Right kidney (tissue), 9 donors: ENCODE measurements at places on chromosomes 13 and 19.

- no peak for DNase-seq
These were observed 2.8 kb downstream of the ACP5 start for GRCh38 chr19:11574689-11575088.

DNA sequence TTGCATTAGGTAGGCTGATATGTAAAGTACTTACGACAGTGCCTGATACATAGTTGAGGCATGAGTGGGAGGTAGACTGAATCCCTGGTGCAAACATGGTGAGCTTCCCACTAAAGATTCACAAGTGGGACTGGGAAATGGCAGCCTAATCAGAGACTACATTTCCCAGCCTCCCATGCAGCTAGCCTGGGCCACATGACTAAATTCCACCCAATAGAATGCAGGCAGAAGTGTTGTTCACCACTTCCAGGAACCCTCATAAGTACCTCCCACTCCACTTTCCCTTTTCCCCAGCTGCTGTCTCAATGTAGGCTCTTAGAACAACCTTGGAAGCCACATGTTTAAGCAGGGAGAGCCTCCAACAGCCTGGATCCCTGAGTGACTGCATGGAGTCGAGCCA is 104.9 kb downstream of the CACNA1A start:
- no peak for DNase-seq

DNA sequence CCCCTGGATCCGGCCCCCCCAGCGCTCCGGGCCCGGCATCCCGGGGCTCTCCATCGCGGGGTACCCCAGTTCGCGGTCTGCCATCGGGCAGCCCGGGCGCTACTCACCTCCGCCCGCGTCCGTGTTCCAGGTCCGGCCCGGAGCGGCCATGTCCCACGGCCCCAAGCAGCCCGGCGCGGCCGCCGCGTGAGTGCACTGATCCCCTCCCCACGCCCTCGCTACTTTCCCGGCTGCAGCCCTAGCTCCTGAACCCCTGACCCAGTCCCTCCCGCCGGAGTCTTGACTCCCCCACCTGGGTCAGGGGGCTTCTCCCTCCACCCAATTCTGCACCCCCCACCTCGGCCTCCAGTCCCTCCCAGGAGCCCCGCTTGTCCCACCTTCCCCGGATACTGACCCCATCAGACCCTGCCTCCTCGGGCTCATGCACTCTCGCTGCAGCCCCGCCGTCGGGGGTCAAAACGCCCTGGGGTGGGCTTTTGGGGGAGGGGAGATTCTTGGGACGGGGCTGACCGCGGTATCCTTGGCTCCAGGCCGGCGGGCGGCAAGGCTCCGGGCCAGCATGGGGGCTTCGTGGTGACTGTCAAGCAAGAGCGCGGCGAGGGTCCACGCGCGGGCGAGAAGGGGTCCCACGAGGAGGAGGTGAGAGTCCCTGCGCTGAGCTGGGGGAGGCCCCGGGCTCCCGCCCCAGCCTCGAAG is 566 bp downstream of the HMG20B start:
- DNase-seq = peak; percentile 69

DNA sequence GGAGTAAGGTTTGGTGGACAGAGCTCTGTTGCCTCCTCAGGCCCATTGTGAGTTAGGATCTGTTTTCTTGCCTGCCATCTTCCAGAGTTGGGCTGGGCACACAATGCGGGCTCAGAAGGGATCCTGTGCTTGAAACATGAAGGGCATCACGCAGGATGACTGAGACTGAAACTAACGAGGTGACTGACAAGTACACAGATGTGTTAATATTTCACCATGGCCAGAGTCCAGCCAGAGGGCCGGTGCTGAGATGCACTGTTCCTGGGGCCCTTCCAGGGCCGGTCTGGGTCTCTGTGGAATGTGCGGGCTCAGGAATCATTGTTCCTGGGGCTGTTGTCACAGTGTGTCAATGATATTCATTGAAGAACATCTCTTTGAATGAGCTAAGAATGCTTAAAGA is 163.7 kb downstream of the URI1 start:
- no peak for DNase-seq

GRCh38 chr19:55580628-55581144 is at the start of gene ZNF579:
TSS of gene ZNF579 (minus strand) at chr19:55580848. CDS start at chr19:55579639, 1,209 bp downstream.
- peak; percentile 59 for DNase-seq

DNA sequence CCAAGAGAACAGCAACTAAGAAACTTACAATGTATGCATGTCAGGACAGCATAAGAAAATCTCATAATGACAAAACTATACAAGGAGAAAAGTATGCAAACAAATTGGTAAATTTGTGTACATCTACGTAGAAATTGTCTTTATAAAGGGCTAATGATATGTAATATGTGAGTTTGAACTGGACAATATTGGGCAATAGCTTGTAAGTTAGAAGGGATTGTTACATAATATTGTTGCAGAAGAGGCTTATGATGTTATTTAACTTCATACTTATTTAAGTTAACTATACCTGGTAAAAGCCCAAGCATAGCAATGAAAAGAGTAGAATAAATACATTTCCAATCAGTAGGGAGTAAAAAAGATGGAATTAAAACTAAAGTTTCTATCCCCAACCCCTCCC is 134.0 kb downstream of the MAB21L1 start:
- DNase-seq = no peak

DNA sequence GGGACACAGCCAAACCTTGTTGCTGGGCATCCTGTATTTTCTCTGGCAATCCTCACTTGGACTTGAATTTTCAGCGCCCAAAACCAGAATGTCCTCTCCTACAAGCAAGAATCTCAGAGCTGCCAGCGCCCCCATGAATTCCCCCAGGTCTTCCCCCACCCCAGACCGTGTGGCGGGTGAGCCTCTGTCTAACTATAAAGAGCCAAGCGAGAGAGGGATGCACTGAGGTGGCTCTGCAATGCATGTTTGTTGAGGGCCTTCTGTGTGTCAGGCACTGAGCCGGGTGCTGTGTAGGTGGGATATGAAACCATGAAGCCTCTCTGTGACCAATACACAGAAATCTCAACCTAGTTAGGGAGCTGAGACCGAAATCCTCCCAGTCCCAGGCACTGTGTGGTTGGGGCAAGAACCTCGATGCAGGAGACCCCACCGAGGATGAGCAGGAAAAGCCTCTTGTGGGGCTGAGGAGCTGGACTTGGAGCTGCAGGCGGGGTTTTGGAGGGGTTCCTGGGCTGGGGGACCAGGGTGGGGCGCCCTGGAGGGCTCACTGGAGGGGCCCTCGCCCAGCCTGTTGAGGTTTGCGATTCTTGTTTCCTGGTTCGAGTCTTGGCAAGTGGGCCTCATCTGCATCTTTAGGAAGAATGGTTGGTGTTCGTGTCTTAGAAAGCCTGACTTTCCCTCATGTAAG is 12.4 kb upstream of the PROZ start:
- no peak for DNase-seq

GRCh38 chr19:4365341-4365740 is 22.0 kb downstream of the MPND start:
- no peak for DNase-seq

- DNase-seq = no peak
These were observed 109.3 kb downstream of the KDM4B start for GRCh38 chr19:5078182-5078581.

- DNase-seq = peak; percentile 20
These were observed 1142.8 kb downstream of the PCDH9 start for GRCh38 chr13:66087269-66087710.

- no peak for DNase-seq
These were observed 1.5 kb upstream of the ZNF235 start for GRCh38 chr19:44306283-44306682.

DNA sequence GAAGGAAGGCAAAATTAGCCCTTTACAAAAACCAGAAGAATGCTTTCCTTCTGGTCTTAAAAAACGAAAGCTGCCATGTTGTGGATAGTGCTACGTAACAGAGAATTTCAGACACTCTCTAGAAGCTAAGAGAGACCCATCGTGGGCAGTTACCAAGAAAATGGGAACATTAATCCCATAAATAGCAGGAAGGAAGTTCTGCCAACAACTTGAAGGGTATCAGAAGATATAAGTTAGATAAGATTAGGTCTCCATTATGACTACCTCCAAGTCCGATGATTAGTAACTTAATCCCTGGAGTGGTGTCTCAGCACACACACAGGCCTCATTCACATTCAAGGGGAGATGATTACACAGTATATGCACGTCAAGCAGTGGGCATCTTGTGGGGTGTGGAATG is 115.7 kb upstream of the TRPC4 start:
- no peak for DNase-seq

DNA sequence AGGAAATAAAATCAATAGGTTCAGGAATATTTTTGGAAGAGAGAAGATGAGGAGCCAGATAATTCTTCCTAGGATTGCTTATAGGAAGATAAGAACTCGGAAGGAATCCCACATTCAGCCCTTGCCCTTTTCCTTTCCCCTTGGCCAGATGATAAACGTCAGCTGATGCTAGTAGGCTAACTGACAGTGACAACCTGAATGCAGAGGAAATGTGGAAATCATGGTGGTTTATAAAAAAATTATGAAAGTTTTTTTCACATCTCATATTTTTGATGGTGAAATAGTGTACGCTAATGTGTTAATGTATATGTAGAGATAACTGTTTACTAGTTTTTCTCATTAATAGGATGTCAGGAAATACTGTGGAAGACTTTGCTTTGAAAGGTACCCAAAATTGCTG is 56.9 kb downstream of the EDNRB start:
- peak; percentile 7 for DNase-seq

DNA sequence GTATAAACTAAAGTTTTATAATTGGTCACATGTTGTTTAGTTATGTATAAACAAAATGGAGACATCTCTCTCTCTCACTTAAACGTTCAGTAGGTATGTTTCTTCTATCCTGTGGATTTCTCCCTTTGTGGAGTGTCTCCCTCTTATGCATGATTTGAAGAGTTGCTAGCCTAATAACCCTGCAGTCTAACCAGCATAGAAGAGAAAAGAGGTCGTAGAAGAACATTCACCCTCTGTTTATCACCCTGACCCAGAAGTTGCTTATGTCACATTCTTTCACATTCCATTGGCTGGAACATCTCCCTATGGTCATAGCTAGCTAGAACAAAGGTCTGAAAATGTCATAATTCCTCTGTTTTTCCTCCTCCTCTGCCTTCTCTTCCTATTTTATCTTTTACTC is 176.8 kb upstream of the PCDH20 start:
- no peak for DNase-seq

DNA sequence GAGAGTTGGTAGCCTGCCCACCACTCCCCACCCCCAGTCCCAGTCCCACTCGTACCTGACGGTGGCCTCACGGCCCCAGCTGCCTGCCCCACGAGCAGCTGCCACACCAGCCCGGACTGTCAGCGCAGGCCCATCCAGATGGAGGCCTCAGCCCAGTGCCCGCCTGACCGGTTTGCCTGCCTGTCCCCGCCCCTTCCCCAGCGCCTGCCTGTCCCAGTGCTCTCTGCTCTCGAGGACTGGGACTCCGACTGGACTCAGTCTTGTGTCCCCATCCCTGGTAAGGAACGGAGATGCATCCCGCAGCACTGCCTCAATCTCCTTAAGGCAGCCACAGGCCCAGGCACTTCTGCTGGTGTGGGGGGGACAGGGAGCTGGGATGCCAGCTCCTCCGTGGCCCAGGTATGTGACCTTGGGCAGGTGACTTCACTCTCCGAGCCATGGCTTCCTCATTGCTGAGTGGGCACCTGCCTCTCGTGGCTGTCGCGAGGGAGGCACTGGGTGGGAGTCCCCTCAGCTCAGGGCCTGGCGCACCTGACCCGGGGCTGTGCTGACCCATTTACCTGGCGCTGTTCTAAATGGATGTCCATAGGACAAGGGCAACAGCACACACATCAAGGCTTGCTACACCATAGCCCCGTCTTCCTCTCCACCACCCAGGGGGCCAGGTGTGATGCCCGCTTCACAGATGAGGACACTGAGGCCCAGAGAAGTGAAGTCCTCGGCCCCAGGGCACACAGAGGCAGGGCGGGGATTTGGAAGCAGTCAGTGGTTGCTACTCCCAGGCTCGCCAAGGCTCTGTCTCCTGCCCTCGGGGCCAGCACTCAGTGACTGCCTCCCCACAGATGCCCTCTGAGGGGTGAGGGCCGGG is at the start of gene NKPD1:
Gene NKPD1, minus strand, starts transcription at position 113 of the 868 bp plus-strand sequence. CDS start 832 bp downstream, outside the sequence.
- peak; percentile 51 for DNase-seq

GRCh38 chr13:93235258-93236015 is 8.8 kb downstream of the GPC6 start:
- no peak for DNase-seq

DNA sequence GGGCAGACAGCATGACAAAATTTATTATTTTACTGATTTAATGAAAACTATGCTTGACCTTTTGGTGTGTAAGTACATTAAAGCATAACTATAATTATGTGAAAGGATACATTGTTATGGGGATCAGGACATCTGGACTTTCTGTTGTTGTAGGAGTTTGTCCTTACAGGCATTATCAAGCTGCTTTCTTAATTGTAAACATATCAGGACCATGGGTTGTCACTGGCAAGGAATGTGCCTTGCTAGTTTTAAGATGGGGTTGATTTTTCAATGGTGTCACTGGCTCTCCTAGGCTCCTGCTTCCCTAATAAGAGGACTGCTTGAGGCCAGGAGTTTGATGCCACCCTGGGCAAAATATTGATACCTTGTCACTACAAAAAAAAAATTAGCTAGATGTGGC is 32.6 kb downstream of the KBTBD6 start:
- DNase-seq = no peak

GRCh38 chr13:42211704-42212464 is 60.1 kb upstream of the AKAP11 start:
- DNase-seq = no peak

DNA sequence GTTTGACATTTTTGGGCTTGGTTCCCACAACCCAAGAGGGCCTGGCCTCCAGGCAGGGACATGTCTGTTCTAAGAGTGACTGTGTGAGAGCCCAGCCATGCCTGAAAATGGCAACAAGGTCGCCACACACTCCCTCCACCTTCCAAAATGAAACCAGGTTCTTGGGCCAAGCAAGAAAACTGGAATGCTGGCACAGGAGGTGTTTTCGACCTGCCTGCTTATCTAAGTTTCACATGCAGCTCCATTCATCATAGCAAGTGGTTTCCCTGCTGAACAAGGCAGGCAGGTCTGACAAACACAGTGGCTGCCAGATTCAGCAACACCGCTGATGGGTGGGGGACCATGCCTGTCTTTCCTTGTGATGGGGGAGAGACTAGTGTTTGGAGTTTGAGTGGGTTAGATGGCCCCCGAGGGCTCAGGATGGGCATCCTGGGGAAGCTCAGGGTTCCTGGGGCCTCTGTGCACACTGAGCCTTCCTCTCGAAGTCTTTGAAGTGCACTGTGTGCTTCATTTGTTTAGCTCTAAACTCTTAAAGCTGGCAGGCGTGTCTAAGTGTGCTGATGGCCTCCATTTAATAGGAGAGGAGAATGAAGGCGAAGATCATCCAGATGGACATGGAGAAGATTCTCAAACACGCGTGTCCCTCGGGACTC is 17.9 kb upstream of the GAS6 start:
- DNase-seq = no peak
